ENCODE measurements at places on chromosomes 12 and 14.

- DNase-seq = no peak
Observed at GRCh38 chr12:5242440-5242839, 189.5 kb upstream of the NTF3 start.

DNA sequence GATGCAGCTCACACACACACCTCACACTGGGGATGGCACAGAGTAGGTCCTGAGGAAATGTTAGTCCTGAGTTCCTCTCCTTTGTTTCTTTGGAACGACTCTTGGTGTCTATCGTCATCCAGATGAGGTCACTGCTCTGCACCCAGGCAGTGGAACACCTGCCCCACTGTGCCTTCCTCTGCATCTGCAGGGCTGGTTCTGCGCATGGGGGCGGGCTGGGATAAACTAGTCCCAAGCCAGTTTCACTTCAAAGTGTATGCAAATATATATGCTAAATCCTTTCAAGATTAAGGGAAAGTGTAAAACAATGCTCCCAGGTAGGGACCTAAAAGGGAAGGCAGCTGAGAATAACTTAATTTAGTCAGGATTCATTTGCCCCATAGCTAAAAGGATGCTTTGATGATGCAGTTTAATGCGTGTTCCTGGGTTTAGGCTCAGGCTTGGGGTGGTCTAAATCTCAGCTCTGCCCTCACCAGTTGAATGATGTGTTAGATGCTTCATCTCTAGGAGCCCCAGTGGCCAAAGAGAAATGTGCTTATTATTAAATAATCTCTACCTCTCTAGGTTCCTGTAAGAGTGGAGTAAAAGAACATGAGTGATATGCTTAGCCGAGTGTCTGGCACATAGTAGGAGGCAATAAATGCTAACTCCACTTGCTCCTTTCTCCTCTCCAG lies 47.1 kb upstream of the OVCH1 start:
- DNase-seq = no peak

GRCh38 chr12:112482733-112483132 lies 64.0 kb downstream of the PTPN11 start:
- no peak for DNase-seq

- DNase-seq = no peak
Observed at GRCh38 chr14:35243956-35244355, 48.2 kb upstream of the PSMA6 start.

GRCh38 chr12:54328595-54329337 lies 3.8 kb downstream of the COPZ1 start:
- DNase-seq = no peak

DNA sequence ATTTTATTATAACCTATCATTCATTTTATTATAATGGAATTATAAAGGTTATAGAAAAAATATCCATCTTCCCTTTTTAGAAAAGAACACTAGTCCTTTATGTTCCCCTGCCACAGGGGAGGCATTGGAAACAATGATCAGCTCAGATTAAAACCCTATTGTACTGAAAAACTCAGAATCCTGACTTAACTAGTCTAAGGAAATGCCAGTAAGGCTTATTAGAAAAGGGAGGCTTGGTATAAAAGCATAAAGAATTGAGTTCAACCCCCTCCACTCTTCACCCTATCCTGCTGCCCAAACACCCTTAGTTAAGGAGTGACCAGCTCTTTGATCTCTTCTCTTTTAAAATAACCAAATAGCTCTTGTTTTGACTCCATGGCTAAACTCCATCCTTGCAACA lies 36.0 kb downstream of the PUS7L start:
- no peak for DNase-seq

- no peak for DNase-seq
Observed at GRCh38 chr12:56126732-56127239, 1.3 kb upstream of the ESYT1 start.

GRCh38 chr14:94173471-94173884 lies 644 bp upstream of the PPP4R4 start:
- no peak for DNase-seq

DNA sequence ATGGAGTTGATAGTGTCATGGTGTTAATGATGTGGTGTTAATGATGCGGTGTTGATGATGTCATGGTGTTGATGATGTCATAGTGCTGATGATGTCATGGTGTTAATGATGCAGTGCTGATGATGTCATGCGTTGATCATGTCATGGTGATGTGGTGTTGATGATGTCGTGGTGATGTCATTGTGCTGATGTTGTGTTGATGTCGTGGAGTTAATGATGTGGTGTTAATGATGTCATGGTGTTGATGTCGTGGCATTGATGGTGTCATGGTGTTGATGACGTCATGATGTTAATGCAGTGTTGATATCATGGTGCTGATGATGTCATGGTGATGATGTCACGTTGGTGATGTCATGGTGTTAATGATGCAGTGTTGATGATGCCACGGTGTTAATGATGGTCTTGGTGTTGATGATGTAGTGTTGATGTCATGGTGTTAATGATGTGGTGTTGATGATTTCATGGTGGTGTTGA lies 49.1 kb upstream of the RIMBP2 start:
- DNase-seq = no peak

DNA sequence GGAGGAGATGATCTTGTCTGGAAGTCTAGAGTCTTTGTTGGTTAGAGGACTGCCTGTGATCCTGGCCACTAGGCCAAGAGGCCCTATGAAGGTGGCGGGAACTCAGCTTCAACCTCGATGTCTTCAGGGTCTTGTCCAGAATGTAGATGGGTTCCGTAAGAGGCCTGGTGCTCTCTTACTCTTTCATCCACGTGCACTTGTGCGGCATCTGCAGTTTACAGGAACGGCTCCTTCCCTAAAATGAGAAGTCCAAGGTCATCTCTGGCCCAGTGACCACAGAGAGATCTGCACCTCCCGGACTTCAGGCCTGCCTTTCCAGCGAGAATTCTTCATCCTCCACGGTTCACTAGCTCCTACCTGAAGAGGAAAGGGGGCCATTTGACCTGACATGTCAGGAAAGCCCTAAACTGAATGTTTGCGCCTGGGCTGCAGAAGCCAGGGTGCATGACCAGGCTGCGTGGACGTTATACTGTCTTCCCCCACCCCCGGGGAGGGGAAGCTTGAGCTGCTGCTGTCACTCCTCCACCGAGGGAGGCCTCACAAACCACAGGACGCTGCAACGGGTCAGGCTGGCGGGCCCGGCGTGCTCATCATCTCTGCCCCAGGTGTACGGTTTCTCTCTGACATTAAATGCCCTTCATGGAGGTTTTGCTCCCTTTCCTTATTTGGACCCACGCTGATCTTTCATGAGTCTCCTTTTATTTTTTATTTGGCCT lies 17.7 kb downstream of the WNT5B start:
- DNase-seq = no peak

DNA sequence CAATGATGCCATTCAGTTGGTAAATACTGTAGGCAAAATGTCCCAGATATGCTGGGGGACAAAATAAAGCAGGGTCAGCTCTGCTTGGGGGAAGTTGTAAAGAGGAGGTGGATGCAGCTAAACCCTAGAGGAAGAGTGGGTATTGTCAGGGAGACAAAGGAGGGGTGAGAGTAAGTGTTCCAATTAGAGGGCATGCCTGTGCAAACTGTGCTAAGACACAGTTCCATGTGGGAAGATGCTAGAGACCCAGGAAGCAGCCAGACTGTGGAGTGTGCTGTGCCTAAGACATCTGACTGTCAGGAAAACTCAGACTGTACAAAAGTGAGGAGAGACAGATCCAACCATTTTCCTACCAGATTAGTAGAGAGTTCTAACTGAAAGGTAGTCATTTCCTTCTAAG lies 474.3 kb downstream of the ATP23 start:
- no peak for DNase-seq

DNA sequence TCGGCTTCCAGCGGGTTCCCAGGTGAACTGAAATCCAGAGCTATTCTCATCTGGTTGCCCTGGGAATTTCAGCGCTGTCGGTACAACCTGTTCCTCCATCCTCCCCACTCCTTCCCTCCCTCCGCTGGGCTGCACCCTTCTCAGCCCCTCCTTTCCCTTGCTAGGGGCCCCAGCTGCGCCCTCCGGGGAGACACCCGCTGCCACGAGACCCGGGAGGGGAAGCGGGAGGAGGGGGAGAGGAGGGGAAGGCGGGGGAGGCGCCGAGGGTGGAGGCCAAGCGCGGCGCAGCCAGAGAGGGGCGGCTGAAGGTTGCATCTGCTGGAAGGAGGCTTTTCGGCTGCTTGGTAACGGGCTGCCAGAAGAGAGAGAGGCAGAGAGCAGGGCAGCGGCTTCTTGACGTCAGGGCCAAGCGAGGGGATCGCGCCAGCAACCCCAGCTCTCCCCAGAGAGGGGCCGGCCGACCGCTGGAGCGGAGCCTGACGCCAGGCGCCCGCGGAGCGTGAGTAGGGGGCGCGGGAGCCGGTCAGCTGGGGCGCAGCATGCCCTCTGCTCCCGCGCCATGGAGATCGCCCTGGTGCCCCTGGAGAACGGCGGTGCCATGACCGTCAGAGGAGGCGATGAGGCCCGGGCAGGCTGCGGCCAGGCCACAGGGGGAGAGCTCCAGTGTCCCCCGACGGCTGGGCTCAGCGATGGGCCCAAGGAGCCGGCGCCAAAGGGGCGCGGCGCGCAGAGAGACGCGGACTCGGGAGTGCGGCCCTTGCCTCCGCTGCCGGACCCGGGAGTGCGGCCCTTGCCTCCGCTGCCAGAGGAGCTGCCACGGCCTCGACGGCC lies at the start of gene KCNA5:
TSS of gene KCNA5 (plus strand) at position 291 of the 831 bp plus-strand sequence. CDS start at position 560, 269 bp downstream.
- DNase-seq = no peak

- no peak for DNase-seq
Observed at GRCh38 chr14:21748869-21749303, 75.3 kb upstream of the OR4E1 start.

- DNase-seq = no peak
Observed at GRCh38 chr14:21352587-21352986, 31.2 kb downstream of the SUPT16H start.

DNA sequence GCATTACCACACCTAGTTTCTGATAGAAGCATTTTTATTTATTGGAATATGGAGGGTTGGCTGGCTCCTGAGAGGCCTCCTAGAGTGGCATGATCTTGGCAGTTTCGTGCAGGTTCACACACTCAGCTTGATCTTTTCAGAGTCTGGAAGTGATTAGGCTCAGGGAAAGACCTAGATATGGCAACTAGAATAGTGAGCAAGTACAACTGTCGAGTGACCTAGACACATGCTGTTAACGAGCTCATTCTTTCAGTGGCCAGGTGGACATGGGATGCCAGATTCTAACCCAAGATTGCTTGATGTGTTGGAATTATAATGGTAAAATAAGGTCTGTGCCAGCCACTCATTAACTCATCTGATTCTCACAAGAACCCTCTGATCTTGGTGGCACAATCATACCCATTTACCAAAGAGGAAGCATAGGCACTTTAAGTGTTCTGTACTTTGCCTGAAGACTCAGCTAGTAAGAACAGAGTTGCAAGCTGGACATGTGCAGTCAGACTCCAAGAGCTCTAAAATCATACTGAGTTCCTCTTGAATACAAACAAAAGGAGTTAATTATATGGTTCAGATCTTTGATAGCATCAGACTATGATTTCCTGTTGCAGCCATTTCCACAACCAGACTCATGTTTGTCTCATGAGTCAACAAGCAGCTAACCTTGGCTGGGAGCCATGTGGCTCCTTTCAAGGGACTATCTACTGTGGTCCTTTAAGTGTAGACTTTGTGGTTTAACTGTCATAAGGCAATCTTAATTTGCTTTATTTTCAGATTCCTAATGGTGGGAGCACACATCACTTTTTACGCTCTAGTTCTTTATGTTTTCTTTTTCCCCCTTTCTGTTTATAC lies 144.2 kb downstream of the PLEKHA5 start:
- peak; percentile 83 for DNase-seq
